ENCODE measurements at places on chromosomes 12 and 14.

DNA sequence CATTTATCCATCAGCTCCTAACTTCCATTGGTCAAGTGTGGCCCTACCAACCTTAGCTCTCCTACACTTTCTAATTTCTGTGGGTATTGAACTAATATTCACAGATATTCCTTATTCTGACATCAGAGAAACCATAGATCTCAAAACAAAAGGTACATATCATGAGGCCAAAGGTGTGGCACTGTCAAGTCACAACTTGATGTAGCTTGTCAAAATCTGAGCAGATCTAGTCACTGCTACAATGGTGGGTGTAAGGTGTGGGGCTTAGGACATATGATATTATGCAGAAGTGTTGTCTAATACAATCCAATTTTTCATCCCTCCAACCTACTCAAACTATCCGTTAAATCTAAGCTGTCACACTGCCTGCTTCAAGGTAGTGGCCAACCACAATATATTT is 114.0 kb upstream of the FAR2 start:
- DNase-seq: no peak

GRCh38 chr14:105806568-105806967 is 280.2 kb downstream of the TMEM121 start:
- DNase-seq: no peak

DNA sequence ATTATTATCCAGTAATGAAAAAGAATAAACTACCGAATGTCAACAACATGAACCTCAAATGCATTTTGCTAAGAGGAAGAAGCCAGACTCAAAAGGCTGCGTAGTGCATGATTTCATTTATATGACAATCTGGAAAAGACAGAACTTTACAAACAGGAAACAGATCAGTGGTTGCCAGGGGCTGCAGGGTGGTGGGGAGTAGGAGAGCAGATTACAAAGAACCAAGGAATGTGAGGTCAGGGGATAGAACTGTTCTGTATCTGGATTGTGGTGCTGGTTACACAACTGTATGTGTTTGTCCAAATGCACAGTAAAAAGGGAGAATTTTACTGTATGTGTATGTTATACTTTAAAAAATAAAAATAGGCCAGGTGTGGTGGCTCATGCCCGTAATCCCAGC is 89.7 kb upstream of the MYL2 start:
- DNase-seq: no peak

DNA sequence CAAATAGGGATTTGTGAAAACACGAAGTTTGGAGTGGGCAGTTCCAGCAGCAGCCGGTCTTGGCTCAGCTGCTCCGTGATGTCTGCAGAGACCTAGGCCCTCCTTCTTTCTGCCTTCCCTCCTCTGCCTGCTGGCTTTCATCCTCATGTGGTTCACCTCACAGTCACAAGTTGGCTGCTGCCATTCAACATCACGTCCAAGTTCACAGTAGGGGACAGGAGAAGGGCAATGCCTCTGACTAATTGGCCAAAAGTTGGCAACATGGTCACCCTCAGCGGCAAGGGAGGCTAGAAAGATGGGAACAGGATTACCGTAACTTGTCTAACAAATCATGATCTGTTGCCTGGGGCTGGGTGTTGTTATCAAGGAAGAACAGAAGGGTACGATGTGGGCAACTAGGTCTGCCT is 7.8 kb upstream of the CACNA2D4 start:
- peak; percentile 40 for DNase-seq

GRCh38 chr12:22525426-22525825 is 18.9 kb downstream of the C2CD5 start:
- no peak for DNase-seq

- peak; percentile 88 for DNase-seq
Observed at GRCh38 chr14:21352587-21352986, 31.2 kb downstream of the SUPT16H start.

- DNase-seq: no peak
Observed at GRCh38 chr14:24761141-24761540, 127.2 kb upstream of the GZMB start.

- DNase-seq: no peak
Observed at GRCh38 chr12:84856156-84856900, 56.3 kb downstream of the SLC6A15 start.

DNA sequence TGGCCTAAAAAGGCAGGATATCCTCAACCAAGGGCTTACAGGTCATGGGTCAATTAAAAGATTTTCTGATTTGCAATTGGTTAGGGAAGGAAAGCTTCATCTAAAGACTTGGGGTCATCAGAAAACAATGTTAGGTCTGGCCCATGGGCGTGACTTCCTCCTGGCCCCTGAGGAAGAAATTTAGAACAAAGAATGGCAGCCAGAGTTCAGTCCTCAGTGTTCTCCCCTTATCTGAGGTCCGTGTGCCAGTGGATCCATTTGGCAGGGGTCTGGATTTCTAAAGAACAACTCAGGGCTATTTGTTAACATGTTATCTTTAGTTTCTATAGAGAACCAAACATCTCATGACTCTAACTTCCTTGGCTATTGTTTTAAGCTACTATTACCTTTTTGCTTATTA is 27.8 kb upstream of the NFYB start:
- DNase-seq: no peak

- DNase-seq: peak; percentile 77
Observed at GRCh38 chr14:23299211-23299957, 3.3 kb downstream of the PPP1R3E start.

DNA sequence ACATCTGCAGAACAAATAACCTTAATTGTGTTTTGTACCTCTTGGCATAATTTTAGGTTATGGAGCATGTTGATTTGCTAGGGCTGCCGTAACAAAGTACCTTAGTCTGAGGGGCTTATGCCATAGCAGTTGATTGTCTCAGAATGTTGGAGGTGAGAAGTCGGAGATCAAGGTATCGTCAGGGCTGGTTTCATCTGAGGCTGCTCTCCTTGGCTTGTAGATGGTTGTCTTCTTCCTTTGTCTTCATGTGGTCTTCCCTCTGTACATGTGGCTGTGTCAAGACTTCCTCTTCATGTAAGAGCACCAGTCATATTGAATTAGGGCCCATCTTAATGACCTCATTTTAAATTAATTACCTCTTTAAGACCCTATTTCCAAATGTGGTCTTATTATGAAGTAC is 64.4 kb upstream of the PTHLH start:
- DNase-seq: peak; percentile 14

DNA sequence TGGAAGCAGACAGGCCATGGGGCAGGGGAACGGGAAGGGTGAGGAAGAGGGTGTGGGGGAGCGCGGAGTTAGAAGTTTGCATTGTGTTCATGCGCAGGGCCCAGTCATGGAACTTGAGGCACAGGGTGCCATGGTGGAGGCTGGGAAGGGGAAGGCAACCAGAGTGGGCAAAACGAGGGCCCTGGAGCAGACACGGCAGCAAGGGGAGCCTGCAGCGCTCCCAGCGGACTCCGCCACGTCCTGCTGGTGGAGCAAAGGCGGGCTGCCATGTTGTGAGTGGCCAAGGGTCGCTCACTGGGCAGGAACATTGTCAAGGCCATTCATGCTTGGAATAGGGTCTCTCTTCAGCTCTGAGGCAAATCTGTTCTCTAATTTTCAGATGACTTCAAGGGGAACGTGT is 20.5 kb downstream of the DEGS2 start:
- DNase-seq: no peak

- no peak for DNase-seq
Observed at GRCh38 chr12:26795910-26796309, 37.1 kb downstream of the ITPR2 start.

DNA sequence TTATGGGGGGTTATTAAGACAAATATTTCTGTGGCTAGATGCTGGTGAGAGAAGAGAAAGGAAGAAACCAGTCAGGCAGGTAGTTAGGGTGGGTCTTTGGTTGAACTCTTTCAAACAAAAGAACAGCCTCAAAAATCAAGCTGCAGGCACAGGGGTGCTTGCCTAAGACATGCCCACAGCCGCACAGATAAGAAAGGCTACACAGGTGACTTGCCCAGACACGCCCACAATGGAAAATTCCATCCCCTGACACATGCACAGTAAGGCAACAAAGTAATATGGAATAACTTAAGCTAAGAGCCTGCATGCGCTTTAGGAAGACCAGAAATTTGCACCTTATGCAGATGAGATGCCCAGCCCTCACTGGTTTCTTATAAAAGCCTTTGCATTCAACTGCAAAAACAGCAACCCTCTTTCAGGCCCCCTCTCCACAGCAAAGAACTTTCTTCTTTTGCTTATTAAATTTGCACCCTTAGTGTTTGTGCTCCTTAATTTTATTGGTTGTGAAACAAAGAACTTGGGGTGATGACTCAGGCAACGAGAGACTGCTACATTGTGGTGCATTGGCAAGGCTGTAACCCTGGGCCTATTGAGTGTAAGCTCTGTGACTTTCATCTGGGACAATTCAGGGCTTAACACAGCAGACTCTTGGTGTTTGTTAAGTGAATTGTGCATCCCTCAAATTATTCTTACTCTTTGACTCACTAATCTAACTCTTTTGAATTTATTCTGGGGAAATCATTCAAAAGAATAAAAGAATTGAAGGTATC is 149.4 kb downstream of the RPAP3 start:
- DNase-seq: no peak

DNA sequence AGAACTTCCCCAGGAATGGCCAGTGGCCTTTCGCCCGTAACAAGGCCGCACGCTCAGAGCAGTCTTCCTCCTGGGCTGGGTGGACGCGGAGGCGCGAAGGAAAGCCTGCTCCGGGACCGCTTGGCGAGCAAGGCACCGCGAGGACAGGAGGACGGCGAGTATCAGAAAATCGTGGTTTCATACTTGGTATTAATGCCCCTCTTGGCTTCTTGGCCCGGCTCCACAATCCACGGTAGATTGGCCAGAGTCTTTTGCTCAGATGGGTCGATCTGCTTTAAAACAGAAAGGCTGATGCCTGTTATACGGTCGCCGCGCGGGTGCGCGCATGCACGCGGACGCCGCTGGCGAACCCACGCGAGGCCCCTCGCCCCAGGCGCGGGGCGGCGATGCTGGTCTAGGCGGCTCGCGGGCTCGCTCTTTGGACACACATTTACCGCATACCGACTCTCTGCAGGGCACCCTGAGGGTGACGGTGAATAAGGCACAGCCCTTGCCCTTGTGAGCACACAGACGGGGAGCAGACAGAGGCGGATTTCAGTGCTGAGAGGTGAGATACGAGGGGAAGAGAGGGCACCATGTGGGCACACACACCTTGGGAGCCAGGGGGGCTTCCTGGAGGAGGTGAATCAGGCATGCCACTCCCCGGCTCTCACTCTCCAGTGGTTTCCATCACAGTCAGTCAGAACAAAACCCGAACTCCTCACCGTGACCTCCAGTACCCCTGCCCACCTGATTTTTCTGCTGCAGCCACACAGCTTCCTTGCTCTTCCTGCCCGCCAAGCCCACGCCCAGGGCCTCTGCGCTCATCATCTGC is 100.7 kb downstream of the APAF1 start:
- DNase-seq: peak; percentile 32

- DNase-seq: no peak
Observed at GRCh38 chr14:56590535-56590960, 10.9 kb downstream of the TMEM260 start.

DNA sequence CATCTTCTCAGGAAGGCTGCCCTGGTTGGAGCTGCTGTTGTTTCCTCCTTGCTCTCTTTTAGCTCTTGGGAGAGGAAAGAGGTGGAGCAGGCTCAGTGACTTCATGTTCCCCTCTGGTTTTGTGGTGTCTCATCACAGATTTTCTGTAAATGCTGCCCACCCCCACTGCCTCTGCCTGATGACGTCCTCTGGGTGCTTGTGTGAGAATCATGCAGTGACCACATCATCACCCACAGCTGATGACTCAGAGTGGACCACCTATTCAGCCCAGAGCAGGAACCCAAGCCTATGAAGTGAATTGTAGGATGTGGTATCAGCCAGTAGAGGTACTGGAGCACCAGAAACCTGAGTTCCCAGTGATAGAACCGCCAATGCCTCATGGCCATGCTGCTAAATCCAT is at the start of gene GZMB:
GZMB (minus strand) TSS at position 33 of the 400 bp plus-strand sequence; CDS start at position 3, 30 bp downstream.
- peak; percentile 14 for DNase-seq

- no peak for DNase-seq
Observed at GRCh38 chr12:3216726-3217682, 139.8 kb downstream of the TSPAN9 start.

DNA sequence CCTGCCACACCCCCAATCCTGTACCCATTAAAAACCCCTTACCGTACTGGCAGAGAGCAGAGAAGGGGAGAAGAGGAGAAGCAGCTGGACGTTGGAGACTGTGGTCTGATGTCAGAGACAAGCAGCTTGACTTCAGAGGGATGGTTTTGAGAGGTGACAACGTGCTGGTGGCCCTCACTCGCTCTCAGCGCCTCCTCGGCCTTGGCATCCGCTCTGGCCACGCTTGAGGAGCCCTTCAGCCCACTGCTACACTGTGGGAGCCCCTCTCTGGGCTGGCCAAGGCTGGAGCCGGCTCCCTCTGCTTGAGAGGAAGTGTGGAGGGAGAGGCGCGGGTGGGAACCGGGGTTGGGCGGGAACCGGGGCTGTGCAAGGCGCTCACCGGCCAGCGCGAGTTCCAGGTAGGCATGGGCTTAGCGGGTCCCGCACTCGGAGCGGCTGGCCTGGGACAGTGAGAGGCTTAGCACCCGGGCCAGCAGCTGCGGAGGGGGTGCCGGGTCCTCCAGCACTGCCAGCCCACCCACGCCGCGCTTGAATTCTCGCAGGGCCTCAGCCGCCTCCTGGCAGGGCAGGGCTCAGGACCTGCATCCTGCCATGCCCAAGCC is 67.6 kb upstream of the PPP4R3A start:
- no peak for DNase-seq

- DNase-seq: no peak
Observed at GRCh38 chr12:95674631-95675030, 115.9 kb downstream of the NTN4 start.

DNA sequence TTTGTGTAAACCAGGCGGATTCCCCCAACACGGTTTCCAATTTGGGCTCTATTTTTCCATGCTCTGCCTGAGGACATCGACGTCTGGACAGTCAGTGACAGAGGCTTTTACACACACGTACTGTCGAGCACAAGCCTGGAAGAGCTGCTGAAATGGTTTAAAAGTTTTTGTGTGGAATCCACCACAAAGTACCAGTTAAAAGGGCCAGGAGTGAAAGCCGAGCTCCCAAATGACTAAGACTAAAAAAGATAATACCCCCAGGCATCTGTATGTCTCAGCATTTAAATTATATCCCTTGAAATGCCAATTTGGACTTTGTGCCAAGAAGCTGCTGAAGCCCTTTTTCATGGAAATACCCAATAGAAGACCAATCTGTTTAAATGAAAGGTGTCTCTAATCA is 173.2 kb downstream of the EGLN3 start:
- DNase-seq: no peak

- no peak for DNase-seq
Observed at GRCh38 chr12:95960241-95960640, 17.1 kb downstream of the AMDHD1 start.

GRCh38 chr12:95804291-95804690 is 13.7 kb upstream of the NTN4 start:
- no peak for DNase-seq

Data from hematopoietic multipotent progenitor cell treated with erythropoietin and hydrocortisone succinate and interleukin-3 and kit ligand, for 4 days (in vitro differentiated cells).